Stimulated activated CD4-positive, alpha-beta T cell treated with anti-CD3 and anti-CD28 coated beads, Interleukin-12 subunit alpha, Interleukin-12 subunit beta, amount 100 ng/mL, for 24 hours (primary cell): ENCODE measurements at places on chromosomes 7 and 10.

- DNase-seq: no peak
These were observed 28.8 kb downstream of the EBF3 start for GRCh38 chr10:129935102-129935866.

- DNase-seq: no peak
These were observed 57.3 kb downstream of the MAPK8 start for GRCh38 chr10:48363617-48364355.

DNA sequence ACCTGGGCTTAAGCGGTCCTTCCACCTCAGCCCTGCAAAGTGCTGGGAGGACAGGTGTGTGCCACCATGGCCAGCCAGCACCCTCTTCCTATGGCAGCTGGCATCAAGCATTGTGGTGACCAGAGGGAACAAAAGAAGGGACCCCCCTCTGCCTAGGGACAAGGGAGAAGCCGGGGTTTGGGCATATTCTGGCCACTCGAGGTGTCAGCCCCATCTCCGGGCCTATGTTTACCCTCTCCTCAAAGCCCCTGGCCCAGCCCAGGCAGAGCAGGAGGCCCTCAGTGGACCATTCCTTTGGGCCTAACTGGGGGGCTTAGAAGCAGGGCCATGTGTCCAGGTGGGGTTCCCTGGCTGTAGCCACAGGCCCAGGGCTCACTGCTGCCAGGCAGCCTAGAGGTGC is 23.9 kb downstream of the VSIR start:
- no peak for DNase-seq

GRCh38 chr7:1794888-1795542 is 124.9 kb downstream of the ELFN1 start:
- DNase-seq: no peak

DNA sequence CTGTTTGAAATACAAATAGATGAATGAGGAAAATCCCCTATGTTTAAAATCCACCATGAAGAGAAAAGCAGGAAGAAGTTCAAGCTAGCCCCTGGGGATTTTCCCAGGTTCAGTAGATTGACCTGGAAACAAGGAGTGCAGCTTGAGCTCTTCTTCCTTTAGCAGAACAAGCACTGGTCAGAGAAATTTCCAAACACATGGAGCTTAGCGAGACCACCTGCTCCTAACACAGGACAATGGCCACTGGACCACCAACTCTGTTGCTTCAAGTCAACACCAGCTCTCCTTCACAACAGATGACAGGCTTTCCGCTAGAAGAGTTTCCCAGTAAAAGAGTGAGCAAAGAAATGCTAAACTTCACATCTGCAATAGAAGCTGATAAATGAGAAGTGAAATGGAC is 9.4 kb upstream of the FBXW4 start:
- no peak for DNase-seq

DNA sequence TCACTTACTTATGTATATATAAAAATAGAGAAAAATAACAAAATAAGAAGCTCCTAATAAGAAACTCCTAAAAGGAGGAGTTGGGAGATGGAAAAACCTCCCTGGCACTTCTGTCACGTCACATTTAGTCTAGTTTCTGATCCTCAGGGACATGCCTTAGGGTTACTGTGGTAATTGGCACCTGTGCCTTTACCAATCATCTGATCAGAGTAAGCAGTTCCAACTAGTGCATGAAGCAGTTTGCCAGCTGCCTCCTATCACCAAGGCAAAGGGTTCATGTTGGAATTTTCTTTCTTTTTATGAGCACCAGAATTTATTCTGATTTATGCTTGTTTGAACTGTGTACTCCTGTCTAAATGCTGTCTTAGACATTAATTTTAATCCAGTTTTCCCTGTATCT is 49.9 kb downstream of the ARL4A start:
- no peak for DNase-seq

DNA sequence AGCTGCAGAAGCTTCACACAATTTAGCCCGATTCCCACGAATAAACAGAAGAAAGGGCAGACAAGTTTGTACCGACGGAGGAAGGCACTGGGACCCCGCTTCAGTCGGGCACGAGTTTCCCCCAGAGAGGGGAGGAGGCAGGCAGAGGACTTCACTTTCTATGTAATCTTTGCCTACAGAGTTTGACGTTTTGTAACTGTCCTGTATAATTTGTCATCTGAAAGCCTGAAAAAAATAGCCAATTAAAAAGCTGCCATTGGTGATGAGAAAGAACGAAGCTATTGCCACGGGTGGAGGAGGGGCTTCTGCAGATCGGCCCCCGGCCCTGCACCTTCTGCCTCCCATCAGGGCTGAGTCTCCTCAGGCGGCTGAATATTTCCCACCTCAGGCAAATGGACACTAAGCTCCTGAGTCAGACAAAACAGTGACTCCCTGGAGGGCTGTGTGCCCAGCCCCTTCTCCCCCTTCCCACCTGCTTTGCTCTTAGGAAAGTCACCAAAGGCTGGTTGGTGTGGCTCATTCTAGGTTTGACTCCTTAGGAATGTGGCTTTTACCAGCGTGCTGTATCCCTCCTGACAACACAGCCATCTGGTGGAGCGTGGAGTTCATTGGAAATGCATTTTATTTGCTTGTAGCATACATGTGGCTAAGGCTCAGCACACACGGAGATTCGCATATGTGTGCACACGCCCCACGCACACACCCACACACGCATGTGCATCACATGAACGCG is 117.4 kb downstream of the VIPR2 start:
- DNase-seq: no peak

DNA sequence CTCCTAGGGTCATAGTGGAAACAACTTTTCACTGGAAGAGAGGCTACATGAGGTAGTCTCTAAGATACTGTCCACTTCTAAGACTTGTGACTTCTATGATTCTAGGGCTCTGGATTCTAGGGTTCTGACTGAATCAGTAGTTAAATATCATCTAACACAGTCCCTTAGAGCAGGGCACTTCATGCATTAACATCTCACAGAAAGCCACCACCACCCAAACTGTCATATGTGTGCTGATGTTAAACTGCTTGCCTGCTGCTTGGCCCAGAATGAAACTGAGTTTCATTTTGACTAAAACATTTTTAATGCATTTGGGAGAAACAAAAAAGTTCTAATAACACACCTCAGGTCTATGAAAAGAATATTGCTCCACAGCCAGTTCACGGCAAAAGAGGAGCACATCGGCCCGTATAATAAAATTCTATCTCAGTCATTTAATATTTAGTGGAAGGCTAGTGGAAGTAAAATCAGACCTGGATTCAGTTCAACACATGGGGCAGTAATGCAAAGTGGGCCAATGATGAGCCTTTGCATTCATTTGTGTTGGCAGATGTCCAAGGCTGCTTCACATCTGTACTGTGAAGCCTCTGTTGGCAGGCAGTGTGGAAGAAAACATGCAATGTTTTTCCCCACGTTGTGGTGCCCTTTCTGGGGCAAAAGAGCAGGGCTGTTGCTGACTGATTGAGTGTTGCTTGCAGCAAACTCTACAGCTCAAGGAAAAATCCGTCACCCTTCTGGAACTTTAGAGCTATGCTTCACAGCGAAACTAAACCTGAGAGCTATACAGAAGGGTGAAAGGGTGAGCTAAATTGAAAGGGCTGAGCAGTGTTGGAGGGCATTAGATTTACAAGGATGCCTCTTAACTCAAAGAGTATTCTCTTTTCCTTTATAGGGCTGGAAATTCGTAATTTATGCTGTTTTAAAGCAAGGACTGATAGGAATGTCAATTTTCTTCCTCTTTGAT is 33.5 kb upstream of the AUTS2 start:
- DNase-seq: no peak

DNA sequence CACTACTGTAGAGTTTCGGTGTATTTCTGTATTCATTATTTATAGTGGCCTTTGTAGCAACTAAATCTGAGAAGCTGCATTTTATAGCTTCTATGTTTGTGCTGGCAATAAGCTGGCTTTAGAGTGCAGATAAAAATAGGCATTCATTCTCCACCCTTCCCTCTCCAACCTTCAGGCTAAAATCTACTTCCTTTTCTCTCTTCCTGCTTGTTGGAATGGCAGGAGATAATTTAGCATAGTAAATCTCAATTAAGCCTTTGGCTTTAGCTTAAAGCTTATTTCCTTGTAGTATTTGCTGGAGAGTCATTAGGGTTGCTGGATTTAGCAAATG is 58.5 kb downstream of the CPVL start:
- no peak for DNase-seq

DNA sequence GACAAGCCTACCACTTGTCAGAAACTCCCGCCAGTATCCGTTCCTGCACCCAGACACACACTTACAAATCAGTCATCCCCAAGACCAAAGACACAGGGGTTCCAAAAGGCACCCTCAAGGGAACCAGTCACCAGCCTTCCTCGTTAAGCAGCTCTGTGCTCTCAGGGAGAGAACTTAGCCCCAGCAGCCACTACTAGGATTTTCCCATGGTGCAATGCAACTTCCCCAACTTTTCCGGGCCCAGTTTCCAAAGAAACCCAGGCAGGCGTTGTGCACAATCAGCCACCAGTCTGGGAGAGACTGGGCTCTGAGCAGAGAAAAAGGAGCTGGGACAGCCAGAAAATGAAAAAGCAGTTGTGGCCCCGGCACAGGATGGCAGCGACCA is 1.2 kb downstream of the DLG5 start:
- DNase-seq: no peak

DNA sequence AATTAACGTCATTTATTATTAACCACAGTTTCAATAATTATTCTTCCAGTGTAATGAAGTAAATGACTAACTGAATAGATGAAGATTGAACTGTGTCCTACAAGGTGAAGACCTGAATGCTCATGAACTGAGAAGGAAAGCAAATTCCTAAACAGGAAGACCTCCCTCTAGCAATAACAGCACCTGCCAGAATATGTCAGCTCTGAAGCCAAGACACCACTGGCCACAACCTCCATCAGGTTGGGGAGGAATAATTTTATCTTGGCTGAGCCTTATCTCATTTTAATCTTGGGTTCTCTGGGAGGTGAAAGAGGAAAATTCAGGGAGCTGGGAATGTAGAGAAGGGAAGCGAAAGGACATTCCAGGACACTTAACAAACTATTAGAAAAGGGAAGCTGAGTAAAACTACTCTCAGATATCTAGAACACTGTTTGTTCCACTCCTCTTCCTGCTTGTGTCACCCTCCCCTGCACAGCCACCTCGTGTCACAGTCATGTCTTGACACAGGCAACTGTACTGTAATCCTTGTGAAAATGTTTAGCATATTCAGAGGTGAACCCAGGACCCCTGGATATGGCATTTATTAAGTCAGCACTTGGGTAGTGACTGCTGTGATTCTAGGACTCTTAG is 4.6 kb upstream of the SLC13A1 start:
- no peak for DNase-seq

GRCh38 chr7:3673524-3673923 is 372.5 kb downstream of the SDK1 start:
- peak; percentile 19 for DNase-seq

DNA sequence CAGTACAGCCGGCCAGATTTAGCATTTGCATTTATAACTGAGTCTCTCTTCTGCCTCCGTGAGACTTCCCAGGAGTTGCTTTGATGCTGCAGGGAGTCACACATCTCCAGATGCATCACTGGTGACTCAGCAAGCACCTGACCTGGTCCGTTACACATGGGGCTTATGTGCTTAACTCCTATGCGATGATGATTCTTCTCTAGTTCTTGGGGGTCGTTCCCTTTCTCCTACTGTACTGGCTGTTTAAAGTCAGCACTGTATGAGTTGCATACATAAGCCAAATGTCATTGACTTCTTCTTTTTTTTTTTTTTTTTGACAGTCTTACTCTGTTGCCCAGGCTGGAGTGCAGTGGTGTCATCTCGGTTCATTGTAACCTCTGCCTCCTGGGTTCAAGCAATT is 13.0 kb upstream of the AKR1E2 start:
- DNase-seq: no peak

- no peak for DNase-seq
These were observed 271.2 kb upstream of the C7orf33 start for GRCh38 chr7:148319316-148319808.
